ENCODE measurements at places on chromosomes 7 and 10.

GRCh38 chr7:75639886-75640190, 98.9 kb downstream of the HIP1 start:
- no peak for DNase-seq

- DNase-seq = no peak
These were observed 185.0 kb upstream of the TMEM196 start for GRCh38 chr7:19958309-19958896.

DNA sequence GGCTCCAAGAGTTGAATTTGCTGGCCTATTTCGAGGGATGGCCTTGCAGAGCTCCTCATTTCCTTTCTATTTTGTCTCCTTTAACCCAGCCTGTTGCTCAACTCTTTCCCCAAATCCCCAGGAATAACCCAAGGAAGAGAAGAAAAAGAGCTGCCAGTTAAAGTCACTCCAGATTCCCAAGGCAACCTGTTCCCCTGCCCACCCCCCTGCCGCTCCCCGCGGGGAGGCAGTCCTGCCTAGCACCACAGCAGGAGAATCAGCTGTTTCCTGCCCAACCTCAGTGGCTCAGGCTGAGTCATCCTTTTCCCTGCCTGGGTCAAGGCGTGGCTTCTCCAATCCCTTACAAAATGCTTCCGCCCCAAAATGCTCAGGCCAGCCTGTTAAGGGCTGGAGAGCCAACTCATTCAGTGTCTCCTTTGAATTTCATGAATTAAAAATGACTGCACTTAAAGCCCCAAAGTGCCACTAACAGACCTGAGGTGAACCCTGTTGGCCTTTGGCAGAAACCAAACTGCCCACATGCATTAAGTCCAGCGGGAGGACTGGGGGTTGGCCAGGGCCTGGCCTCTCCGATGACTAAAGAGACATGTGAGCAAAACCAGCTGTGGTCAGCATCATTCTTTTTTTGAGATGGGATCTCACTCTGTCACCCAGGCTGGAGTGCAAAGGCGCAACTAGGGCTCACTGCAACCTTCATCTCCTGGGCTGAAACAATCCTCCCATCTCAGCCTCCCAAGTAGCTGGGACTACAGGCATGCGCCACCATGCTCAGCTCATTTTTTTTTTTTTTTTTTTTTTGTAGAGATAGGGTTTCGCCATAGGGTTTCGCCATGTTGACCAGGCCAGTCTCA, 83.2 kb upstream of the KIF5B start:
- DNase-seq = peak; percentile 30

- no peak for DNase-seq
These were observed 9.4 kb upstream of the ADO start for GRCh38 chr10:62795100-62795499.

DNA sequence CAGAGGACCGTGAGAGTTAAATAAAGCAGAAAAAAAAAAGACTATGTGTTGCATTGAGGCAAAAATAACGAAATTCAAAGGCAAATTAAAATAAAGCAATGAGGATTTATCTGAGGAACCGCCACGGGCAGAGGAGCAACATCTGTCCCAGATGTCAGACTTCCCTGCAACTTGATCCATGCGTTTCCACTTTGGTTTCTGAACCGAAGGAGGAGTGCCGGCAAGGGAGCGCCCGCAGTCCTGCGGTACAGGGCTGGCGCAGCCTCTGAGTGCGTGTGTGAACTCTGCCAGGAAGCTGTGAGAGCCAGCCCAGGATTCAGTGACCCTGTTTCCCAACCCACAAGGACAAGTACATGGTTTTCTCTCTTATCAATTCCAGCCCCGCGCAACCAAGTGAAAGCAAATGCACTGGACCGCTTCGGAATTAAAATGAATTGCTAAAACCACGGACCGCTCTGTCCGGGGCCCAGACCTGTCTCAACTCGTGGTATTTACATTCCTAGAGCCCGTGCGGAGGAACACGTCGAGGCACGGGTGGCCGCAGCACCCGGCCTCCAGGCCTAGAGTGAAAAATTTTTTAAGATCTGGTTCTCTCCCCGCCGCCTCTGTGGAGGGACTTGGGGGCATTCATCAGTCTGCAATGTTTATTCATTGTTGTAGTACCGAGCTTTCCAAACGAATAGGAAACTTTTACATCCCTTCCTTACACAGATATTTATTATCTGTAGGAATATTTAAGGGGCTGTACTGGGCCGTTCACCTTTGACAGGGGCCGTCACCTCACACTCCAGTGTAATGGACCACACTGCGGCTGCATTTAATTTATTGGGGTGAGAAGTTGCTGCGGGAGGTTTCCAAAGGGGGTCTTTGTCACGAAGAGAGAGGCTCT, 291.5 kb upstream of the NFE2L3 start:
- no peak for DNase-seq

Measured in tibial nerve (tissue), 4 donors.